Esophagus muscularis mucosa (tissue), 4 donors: ENCODE measurements at places on chromosomes 7 and 10. TPM values are rescaled to one million over a fixed set of nuclear protein-coding genes. Genes with fewer than 3 reads are reported as not detected.

- no peaks in the 10 kb centered on the region for H3K27me3 ChIP-seq
- H3K27ac ChIP-seq, result no peak overlapping the region
- H3K4me1 ChIP-seq, result no peaks in the 10 kb centered on the region
Observed at GRCh38 chr7:50312250-50313162, 8.0 kb downstream of the IKZF1 start.

DNA sequence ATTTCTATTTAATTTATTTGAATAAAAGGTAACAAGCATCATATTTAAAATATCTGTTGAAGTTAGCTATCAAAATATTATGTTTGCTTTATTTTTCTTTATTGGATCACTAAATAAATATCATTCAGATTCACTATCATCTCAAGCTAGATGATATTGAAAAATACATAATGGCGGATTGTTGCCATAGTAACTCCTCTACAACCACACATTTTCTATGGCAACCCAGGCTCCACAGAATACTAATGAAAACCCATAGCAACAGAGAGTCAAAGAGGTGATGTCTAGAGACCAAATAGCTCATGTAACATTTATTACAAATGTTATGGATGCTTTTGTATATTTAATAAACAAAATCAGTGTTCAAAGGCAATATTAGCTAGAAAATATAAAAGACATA lies 148.9 kb upstream of the CDK1 start:
- no peaks in the 10 kb centered on the region for H3K4me1 ChIP-seq
- no peaks in the 10 kb centered on the region for H3K36me3 ChIP-seq
- no peak overlapping the region for H3K4me3 ChIP-seq
- H3K27ac ChIP-seq, result no peak overlapping the region

- H3K4me1 ChIP-seq, result peaks cover 3% of the 10 kb centered on the region
- H3K27me3 ChIP-seq, result no peaks in the 10 kb centered on the region
- H3K27ac ChIP-seq, result peak overlapping the region; percentile 22
Observed at GRCh38 chr7:47591655-47592572, 10.0 kb upstream of the TNS3 start.

- peak overlapping the region; percentile 18 for H3K27ac ChIP-seq
- no peaks in the 10 kb centered on the region for H3K27me3 ChIP-seq
- DNase-seq, result no peak
- H3K4me3 ChIP-seq, result no peak overlapping the region
- peaks cover 50% of the 10 kb centered on the region for H3K4me1 ChIP-seq
- H3K36me3 ChIP-seq, result no peaks in the 10 kb centered on the region
Observed at GRCh38 chr7:24825381-24825794, 68.1 kb upstream of the GSDME start.

Gene ANK3
- 26.4 TPM for total RNA-seq

Gene ENKUR
- total RNA-seq, result not detected
